ENCODE measurements at places on chromosomes 7 and 10. TPM values are rescaled to one million over a fixed set of nuclear protein-coding genes. Genes with fewer than 3 reads are reported as not detected.

CCZ1 gene
- total RNA-seq, result 76.3 TPM

MYH16 gene
- total RNA-seq, result 0.30 TPM

HELLS gene
- 37.7 TPM for total RNA-seq

GRM3 gene
- not detected for total RNA-seq

TFPI2 gene
- 254 TPM for total RNA-seq

Data from epithelial cell of umbilical artery (primary cell).